ENCODE measurements at places on chromosomes 2 and 18. TPM values are rescaled to one million over a fixed set of nuclear protein-coding genes. Genes with fewer than 3 reads are reported as not detected.

Gene KCNE4
- 9.6 TPM for total RNA-seq

Gene CROCC2
- total RNA-seq: not detected

Gene CCDC150
- 0.56 TPM for total RNA-seq

- DNase-seq: no peak
These were observed 54.1 kb downstream of the ATP8B1 start for GRCh38 chr18:57748770-57749603.

DNA sequence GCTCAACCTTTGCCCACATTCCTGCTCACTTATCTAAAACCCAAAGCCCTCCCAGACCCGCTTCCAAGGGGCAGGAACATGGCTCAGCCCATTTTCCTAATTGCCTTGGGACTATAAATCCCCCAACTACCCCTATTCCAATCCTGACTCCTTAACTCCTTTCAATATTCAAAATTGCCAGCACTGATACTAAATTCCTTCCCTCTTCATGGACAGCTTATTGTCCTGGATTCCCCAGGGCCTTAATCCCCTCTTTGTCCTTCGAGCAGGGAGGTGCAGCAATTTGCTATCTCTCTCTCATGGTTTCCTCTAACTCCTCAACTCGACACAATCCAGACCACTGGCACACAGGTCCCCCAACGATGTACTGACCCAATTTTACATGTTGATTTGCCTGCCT lies 99.1 kb downstream of the SLC25A12 start:
- no peak for DNase-seq

GRCh38 chr18:56333839-56334238 lies 304.6 kb downstream of the TXNL1 start:
- DNase-seq: no peak

Gene DYNC1I2
- 89.8 TPM for total RNA-seq

DNA sequence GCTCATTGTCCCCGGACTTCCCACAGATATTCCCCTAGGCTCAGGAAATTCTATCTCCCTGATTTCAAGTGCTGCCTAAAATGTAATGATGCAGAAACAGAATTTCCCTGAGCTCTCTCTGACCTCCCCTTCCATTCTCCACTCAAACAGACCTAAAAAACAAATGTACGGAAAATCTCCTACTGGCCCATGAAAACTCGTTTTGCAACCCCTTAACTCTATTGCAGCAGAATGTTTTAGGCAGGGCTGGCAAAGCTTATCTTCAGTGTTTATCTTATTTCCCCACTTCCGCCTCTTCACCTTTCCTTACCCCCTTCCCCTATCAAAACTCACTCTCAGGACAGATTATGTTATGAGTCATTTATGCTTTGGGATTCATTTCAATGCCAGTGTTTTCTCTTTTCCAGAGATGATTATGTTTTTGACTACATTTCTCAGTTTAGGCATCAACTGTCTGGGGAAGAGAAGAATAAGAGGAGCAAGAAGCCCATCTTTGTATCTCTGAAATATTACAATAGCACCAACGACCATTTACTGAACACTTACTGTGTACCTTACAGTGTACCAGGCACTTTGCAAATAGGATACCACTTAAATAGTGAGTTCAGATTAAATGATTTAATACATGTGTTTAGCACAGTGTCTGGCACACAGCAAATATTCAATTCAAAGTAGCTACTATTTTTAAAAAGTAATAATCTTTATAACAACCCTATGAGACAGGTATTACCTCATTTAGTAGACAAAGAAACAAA lies 53.9 kb upstream of the STPG4 start:
- DNase-seq: no peak

DNA sequence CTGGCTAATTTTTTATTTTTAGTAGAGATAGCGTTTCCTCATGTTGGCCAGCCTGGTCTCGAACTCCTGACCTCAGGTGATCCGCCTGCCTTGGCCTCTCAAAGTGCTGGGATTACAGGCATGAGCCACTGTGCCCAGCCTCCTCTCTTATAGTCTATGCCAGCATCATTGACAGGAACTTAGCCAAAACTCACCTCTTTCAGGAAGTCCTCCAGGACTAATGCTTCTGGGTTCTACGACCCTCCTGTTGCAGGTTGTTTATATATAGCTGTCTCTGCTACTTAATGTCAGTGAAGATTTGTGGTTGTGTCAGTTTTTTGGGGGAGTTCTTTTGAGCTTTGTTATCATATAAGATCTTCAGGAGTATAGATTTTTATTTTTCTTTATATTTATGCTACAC lies 112.1 kb upstream of the CDC42EP3 start:
- no peak for DNase-seq

DNA sequence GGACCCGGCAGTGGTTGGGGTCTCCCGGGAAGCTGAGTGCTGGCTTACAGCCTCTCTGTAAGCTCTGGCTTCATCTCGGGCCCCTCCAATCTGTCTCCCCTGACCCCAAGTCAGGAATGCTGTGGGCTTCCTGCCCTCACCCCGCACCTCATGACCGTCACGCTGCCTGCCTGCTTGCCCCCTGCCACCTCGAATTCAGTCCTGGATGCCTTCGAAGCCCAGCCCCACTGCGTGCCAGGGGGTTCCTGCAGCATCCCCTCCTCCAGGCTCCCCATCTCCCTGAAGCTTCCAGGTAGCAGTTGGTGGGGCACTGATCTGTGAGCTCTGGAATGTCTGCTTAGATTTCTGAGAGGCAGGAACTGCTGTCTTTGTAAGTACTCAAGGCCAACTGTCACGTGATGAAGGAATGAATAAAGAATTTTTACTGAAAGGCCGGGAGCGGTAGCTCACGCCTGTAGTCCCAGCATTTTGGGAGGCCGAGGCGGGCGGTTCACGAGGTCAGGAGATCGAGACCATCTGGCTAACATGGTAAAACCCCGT lies 6.5 kb downstream of the CLHC1 start:
- DNase-seq: no peak

Gene DOK6
- total RNA-seq: 2.0 TPM

DNA sequence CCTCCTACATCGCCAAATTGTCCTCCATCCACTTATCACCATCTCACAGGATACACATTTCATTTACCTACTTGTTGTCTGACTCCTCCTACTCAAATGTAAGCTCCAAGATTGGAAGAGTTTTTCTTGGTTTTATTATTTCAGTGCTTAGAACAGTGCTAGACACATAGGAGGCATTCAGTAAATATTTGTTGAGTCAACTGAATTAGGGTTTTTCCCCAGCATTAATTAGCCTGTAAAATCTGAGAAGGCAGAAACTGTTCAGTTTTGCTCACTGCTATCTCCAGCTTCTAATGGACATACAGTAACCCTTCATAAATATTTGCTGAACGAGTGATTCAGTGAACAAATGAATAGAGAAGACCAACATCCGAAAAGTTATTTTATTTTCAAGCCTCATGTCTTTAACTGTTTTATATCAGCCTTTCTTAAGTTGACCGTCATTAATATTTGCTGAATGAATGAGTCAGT lies 800 bp downstream of the TTC21B start:
- DNase-seq: no peak

Gene PTH2R
- total RNA-seq: not detected

Gene ELOA2
- not detected for total RNA-seq

Gene REG3G
- total RNA-seq: not detected

Gene POLR1A
- total RNA-seq: 38.2 TPM

- no peak for DNase-seq
These were observed 4.9 kb downstream of the CCT7 start for GRCh38 chr2:73238976-73239375.

DNA sequence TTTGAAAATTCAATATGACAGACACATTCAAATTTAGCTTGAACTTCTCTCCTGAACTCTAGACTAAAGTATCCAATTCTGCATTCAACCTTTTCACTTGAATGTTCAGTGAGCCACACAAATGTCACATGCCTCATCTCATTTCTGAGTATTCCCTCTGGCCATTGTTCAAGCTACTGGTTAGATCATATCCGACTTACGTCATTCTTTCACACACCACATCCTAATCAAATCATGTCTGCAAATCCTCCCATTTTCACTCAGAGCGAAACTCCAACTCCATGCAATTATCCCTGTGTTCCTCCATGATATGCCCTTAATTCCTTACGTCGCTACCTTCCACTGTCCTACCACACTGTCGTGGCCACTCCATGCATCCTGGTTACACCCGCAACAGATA lies 425.1 kb downstream of the CBLN2 start:
- DNase-seq: no peak

DNA sequence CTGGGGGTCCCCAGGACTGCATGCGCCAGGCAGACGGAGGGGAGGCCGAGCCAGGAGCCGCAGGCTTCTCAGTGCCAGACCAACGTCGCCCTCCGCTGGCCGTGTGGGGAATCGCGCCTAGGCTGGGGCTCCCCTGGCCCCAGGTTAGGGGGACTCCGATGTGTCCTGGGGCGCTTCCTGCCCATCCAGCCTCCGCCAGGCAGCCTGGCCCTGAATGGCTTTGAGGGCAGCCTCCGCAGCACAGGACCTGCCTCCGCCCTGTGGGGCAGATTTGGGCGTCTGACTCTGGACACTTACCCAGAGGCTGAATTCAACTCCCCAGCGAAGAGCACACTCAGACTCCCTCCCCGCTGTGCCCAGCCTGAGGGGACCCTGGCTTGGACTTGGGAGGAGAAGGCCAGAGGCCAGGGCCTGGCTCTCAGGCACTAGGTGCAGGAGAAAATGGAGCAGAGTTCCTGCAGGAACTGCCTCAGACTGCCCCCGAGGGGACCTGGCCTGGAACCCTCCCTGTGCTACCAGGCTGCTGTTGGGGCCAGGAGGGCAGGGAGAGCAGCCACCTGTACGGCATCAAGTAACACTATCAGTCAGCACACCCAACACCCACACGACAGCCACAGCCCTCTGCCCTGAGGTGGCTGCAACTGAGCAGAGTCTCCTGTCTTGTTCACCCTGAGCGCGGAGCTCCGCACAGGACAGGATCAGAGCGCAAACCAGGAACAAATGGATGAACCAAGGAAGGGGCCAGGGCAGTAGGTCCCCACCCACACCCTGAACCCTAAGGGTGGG lies 597 bp upstream of the TEKT4 start:
- DNase-seq: no peak

GRCh38 chr2:45836740-45837139 lies 185.3 kb downstream of the PRKCE start:
- DNase-seq: no peak

DNA sequence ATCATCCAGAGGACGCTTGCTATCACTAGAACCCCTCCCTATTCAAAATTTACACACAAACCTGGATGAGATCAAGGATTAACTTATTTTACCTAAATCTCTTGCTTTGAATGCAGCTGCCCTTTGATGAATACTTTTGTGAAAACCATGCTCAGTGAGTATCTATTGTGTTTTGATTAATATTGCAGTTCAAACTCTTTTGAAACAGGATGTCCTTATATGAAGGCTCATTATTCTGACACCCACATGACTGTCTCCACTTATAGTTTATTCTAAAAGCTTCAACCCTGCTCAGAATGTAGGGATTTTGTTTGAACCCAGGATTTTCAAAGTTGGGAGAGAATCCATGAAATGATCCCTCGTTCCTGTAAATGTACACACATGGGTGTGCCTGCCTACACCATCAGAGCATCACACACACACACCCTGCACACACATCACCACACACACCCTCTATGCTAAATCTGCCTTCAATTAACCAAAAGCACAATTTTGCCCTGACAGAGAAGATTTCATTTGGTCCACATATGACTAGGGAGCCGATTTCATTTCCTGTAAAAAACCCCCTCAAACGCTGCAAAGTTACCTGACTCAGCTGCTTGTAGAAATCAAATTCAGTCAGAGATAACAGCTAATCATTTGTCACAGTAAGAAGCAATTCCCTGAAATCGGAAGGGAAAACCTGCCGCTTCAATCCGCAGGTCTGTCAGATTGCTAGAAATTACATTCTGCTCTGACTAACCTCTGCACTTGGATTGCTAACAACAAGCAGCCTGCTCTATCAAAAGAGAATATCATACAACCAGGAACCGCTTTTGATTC lies 65.2 kb downstream of the ZEB2 start:
- no peak for DNase-seq

GRCh38 chr2:193276988-193277387 lies 1082.3 kb upstream of the TMEFF2 start:
- DNase-seq: no peak

Gene CFAP65
- not detected for total RNA-seq

GRCh38 chr2:176071330-176072291 lies 12.2 kb downstream of the EVX2 start:
- no peak for DNase-seq

- DNase-seq: no peak
These were observed 1223.2 kb upstream of the ACVR2A start for GRCh38 chr2:146621656-146622055.

- no peak for DNase-seq
These were observed 96.9 kb upstream of the NABP1 start for GRCh38 chr2:191581003-191581402.

DNA sequence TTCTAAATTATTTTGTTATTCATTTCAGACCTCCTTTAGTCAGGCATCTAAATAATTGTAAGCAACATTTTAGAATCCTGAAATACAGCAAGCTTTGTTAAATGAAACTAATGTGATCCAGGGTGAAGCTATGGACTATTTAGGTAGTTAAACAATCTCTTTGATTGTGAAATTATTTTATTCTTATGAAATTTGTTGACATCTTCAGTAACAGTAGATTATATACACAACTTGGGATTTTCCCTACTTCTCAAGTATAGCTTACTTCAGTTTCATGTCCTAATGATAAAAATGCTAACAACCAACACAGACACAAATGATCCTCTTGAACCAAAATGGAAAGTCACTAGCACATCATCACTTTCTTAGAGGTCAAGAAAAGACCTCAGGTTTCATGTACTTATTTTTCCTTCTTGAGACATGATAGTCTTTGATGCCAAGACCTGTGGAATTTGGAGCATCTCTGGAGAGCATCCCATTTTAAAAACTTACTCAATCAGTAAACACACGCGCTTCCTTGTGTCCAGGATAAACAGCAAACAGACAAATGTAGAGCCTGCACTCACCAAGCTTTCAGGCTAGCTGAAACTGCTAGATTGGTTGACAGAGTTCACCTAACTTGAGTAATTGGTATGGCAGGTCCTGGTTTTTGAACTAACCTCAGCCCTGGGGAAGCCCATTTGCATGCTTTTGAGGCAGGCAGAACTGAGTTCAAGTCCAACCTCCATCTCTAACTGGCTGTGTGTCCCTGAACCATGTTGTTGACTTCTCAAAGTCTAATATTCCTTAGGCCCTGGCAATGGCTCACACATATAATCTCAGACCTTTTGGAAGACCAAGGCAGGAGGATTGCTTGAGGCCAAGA lies 47.8 kb downstream of the KCTD18 start:
- DNase-seq: no peak

Gene LRP1B
- total RNA-seq: 0.27 TPM

GRCh38 chr2:104004821-104005220 lies 849.1 kb upstream of the POU3F3 start:
- DNase-seq: no peak

- DNase-seq: no peak
These were observed 1.5 kb downstream of the FAM110C start for GRCh38 chr2:44748-45341.

DNA sequence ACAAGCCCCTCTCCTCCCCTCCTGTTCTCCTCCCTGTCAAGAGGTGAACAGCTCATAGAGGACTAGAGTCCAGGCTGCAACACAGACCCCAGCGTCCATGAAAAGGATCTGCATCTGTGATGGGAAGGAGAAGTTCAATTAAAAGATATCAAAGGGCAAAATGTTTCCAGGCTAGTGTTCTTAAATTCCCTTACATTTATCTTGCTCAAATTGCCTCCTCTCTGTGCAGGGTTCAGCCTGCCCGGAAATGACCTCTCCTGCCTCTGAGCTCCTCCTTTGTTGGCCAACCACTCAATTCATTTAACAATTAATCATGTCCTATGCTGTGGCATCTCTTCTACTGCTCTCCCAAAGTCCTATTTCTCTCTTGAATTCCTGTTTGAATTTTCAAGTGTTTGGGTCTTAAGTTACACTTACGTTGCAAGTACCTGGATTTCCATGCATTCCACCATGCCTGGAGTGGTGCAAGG lies 105.3 kb downstream of the TSN start:
- no peak for DNase-seq

GRCh38 chr2:85801871-85802270 lies 48.1 kb downstream of the ATOH8 start:
- no peak for DNase-seq
